ENCODE measurements at places on chromosomes 13 and 19.

- no peak for DNase-seq
These were observed 24.6 kb downstream of the ZMYM5 start for GRCh38 chr13:19838865-19839275.

- DNase-seq, result no peak
These were observed 128.7 kb downstream of the UQCRFS1 start for GRCh38 chr19:29084266-29084665.

GRCh38 chr13:112012016-112012704 lies 54.8 kb upstream of the SOX1 start:
- DNase-seq, result no peak

- no peak for DNase-seq
These were observed 628 bp upstream of the SLC17A7 start for GRCh38 chr19:49441960-49442350.

DNA sequence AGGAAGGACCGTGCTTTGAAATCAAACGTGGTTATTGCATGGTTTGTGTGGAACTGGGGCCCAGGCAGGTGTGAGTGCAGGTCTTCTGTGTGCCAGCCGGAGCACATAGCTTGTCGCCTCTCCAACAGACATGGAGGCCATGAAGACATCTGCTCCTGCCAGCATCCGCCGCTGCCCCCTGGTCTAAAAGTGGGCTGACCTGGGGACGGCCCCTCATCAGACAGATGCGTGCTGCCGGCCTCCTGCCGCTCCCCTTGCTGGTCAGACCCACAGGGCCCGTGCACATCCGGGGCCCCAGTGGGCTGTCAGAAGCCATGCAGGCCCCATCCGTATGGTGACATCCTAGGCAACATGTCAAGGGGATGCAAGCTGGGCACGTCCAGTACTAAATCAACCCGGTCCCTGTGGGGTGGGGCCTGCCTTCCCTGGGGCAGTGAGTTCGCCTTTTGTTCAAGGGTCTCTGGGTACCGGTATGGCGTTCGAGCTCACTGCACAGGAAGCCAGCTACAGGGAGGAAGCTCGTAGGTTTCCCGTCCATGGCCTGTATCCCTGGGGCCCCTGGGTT lies 88.0 kb upstream of the MCF2L start:
- DNase-seq, result no peak

- no peak for DNase-seq
These were observed 210.9 kb upstream of the SPRY2 start for GRCh38 chr13:80551650-80552497.

DNA sequence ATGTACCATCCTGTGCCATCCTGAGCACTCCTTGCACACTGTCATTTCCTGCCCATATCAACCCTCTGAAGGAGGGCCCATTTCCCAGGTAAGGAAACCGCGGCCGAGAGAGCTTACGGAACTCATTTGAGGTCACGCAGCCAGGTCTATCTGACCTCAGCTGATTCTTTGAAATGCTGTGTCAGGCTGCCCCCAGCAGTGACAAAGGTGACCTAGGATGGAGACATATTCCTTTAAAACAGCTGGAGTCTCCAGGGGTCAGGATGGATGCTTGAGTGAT lies 42.2 kb upstream of the VSTM2B start:
- DNase-seq, result no peak

DNA sequence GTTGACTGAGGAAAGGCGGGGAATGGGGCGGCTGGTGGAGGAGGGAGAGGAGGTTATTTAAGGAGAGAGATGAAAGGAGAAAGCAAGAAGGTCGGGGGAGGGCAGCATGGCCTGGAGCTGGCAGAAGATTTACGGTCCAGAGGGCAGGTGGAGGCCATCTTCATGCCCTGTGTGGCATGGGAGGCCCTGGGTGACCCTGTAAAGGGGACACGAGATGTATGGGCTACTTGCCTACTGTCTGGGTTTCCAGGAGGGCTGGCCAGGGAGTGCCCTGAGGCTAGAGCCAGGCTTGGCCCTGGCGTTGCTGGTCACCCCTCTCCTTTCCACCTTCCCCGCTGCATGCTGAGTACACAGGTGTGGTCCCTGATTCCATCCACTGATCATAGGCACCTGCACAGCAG lies 6.1 kb downstream of the WTIP start:
- DNase-seq, result no peak

DNA sequence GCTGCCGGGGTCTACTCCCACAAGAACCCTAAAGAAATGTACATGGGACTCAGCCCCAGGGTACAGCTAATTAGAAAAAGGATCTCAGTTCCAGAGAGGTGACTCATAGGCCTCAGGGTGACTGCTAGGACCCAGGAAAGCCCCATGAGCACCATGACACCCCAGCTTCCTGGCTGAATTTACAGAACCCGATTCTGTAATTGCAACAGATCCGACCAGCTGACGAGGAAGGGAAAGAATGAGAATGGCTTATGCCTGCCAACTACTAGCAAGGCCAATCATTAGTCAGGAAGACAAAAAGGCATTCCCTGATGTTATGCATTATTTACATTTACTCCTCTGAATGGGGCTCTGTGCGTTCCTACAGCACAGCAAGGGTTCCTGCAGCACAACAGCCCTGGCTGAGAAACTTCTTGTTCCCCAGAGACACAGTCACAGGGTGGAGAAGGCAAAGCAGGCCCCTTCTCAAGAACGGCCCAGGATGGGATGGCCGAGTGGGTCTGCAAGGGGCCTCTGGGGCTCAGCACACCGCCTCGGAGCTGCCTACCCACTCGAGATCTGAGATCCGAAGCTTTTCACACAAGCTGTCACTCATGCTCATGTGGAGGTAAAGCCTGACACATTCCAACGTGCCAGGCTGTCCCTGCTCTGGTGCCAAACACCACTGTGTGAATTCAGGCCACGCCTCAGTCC lies 27.2 kb downstream of the PBX4 start:
- peak; percentile 98 for DNase-seq

DNA sequence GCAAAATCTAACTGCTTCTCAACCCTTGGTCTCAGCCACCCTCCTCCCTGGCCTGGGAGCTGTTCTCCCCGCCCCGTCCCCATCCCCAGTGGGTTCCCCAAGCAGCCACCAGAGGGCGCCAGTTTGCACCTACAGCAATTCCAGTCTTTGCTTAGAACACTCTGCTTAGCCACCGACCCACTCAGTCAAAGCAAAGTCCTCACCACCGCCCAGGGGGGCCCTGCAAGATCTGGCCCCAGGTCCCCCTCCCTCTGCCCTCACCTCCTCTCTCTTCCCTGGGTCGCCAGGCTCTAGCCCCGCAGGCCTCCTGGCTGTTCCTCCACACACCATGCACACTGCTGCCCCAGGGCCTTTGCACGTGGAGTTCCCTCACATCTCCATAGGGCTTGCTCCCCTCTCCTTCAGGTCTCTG lies 12.4 kb downstream of the TMEM143 start:
- peak; percentile 61 for DNase-seq

DNA sequence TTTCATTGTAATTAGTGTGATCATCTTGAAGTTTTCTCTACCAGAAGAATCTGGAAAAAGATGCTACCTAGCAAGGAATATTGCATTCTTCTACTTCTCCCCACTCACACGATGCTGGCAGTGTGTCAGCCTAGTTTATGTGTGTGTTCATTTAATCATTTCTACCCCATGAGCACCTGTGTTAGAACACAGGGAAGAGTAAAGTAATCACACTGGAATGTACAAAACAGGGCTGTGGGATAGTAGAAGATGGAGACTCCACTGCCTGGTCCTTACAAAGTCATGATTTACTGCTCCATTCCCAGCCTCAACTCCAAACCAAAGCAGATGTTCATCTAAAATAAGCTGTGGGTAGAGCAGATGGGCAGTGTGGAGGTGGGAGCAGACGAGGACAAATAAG lies 47.7 kb upstream of the RGCC start:
- DNase-seq, result no peak

GRCh38 chr13:71325556-71325955 lies 541.4 kb downstream of the DACH1 start:
- no peak for DNase-seq

DNA sequence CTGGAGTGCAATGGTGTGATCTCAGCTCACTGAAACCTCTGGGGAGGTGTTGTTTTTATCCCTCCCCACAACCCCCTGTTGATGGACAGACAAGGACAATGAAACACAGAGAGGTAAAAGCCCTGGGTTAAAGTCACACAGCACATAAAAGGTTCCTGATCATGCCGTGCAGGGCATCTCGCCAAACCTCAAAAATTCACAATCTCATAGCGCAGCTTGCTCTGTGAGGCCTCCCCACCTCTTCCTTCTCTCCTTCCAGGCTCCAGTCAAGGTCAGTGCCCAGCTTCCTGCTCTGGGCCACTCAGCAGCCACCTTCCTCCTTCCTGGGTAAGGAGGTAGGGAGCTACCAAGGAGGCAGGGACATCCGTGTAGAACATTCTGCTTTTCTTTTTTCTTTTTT lies 2.3 kb downstream of the FUT2 start:
- peak; percentile 75 for DNase-seq

- DNase-seq, result no peak
These were observed 453.7 kb downstream of the GPC6 start for GRCh38 chr13:93680329-93680728.

DNA sequence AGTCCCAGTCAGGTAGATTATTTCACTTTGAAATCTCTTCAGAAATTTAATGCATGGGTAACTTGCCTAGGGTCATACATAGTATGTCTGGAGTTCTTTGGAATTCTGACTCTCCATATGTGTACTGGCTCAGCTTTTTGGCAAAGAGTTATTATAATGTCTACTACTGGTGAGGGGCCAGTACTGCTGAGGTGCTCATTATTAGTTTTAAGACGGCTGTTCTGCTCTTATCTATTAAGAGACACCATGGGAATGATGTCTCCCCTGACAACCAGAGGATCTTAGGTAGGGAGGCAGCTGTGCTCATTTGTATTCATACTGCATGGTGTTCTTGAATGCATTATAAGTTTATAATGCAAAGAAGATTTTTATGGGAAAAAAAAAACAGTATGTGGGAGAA lies 184.1 kb downstream of the RGCC start:
- no peak for DNase-seq

GRCh38 chr13:30396434-30397075 lies 25.7 kb upstream of the UBE2L5 start:
- DNase-seq, result peak; percentile 60

- no peak for DNase-seq
These were observed 390.9 kb upstream of the SGCG start for GRCh38 chr13:22789916-22790315.

DNA sequence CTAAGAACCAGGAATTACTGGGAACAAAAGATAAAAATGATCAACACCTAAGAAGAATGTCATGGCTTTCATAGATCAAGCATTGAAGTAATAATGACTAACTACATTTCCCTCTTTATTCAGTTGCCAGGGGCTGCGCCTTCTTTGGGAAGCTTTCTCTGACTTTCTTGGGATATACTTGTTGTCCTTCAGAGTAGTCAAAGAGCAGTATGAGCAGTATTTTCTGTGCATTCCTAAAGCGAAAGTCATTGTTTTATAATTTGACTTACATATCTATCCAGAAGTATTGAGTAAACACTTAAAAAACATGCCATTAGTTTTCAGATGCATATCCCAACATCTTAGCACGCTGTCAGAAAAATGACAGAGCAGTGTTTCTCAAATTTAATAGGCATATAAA lies 2412.4 kb downstream of the PCDH9 start:
- DNase-seq, result no peak

- DNase-seq, result no peak
These were observed 32.8 kb downstream of the ZSWIM9 start for GRCh38 chr19:48203222-48203793.

DNA sequence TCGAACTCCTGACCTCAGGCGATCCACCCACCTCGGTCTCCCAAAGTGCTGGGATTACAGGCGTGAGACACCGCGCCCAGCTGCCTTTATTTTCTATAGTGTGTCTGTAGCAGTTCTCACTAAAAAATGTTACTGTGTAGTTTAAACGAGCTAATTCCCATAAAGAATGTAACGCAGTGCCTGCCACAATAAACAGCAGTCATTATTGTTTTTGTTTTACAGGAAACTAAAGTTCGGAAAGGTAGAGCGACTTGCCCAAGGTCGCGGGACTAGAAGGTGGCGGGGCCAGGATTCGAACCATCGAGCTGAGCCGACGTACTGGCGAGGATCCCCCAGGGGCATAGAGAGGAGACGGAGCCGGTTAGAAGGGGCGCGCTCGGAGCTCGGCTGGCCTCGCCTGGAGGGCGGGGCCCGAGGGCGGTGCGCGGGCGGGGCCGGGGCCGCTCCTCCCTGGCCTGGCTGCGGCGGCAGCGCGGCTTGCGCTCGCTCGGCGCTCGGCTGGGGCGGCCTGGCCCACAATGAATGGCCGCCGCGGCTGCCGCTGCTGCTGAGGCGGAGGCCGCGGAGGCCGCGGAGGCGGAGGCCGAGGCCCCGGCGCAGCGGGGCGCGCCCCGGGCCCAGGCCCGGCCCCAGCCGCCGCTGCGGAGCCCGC lies at the start of gene NACC1:
TSS of gene NACC1 (plus strand) at position 493 of the 652 bp plus-strand sequence. CDS start 16,944 bp downstream, outside the sequence.
- peak; percentile 89 for DNase-seq

- DNase-seq, result no peak
These were observed 128.7 kb downstream of the LIG4 start for GRCh38 chr13:108086678-108087077.

DNA sequence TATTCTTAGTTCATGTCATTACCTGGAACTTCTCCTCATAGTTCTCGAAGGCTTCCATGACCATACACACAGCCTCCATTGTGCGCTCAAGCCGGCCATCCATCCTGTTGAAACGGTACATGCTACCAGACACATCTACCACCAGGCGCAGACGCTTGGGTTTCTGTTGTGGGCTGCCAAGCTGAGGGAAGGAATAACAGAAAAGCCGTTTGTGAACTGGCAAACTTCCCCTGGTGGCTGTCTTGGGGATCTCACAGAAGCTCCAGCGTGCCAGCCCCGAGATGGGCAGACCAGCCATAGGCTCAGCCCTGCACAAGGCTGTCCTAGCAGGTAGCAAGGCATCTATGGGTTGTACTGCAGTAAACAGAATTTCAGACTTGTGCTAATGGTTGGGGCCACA lies 130.1 kb downstream of the RGCC start:
- DNase-seq, result no peak
